ENCODE measurements at places on chromosomes 11 and 22.
A peak's percentile ranks its signal among the peaks of the same experiment; 100 is the strongest.

DNA sequence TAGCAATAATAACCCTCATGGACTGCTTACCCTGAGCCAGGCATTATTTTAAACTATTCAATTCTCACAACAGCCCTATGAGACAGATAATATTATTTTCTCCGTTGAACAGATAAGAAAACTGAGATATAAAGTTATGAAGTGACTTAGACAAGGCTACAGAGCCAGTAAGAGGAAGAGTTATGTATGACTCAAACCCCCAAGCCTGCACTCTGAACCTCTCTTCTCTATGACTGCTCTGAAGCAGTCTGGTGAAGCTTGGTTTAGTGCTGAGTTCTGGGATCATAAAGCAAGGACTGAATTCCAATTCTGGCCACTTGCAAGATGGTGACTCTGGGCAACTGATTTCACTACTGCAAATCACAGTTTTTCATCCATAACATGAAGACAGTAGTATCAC is 34.5 kb downstream of the TNKS1BP1 start:
- no peak for DNase-seq

DNA sequence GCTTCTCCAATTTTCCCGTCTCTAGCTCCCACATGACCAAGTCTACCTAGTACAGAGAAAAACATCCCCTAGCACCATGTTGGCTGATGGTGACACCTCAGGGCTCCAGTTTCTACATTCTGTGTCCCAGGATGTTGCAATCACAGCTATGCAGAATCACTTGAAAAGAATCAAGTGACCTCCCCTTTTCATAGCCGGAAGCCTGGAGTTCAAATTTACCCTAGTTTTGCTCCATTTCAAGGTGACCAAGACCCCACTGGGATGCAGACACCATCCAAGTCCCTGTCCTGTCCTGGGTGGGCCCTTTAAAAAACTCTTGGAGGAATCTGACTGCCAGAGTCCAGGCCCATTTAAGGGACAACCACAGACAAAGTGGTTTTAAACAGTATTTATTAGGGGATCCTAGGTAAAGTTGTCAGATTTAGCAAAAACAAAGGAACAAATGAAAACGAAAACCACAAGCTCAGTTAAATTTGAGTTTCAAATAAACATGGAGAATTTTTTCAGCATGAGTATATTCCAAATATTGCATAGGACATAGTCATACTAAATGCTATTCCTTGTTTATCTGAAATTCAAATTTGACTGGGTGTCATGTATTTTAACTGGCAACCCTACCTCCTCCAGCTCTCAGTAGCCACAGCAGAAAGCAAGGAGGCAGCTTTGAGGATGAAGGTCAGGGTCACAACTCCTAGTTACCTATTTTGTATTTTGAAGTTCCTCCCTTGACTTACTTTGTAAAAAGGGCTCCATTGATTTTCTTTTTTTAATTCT is 52.4 kb downstream of the MIAT start:
- no peak for DNase-seq

DNA sequence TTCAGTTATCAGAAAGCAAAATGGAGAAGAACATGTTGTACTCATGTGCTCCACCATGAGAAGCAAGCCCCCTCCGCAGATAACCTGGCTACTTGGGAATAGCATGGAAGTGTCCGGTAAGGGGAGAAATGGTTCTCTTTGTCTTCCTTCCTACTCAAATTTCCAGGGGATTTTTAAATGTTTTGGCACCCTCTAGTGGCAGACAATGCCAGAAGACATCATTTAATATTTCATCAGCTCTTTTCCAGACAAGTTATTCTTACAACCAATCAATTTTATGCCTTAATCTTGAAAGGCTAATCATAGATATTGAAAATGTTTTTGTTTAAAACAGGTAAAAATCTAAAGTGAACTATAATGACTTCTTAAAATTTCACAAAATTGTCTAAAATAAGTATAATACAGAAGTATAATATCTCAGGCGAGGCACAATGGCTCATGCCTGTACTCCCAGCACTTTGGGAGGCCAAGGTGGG is 15.7 kb downstream of the CRTAM start:
- DNase-seq, result no peak

- no peak for DNase-seq
Measured at GRCh38 chr11:60918251-60918938, 4.4 kb downstream of the TMEM109 start.

GRCh38 chr11:118145285-118146227 is 7.1 kb downstream of the SCN4B start:
- peak; percentile 97 for DNase-seq

- no peak for DNase-seq
Measured at GRCh38 chr11:117932426-117932825, 3.2 kb upstream of the TMPRSS13 start.

- DNase-seq, result no peak
Measured at GRCh38 chr11:92627615-92628256, 341.7 kb upstream of the MTNR1B start.

DNA sequence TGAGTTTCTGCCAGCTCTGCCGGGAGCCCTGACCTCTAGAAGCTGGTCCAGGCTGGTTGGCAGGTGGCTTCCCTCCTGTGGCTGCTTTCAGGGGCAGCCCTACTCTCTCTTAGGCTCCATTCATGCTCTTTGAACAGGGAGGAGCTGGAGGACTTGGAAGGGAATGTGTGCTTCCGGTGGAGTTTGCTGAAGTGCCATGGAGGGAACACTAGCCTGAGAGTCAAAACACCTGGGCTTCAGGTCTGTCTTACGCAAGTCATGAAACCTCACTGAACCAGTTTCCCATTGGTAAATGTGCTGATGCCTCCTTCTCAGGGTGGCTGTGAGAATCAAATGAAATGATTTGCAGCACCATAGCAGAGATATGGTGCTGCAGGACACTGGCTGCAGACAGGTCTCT is 224.5 kb downstream of the KIRREL3 start:
- DNase-seq, result no peak

GRCh38 chr11:119481021-119481666 is 58.2 kb upstream of the THY1 start:
- DNase-seq, result peak; percentile 92

GRCh38 chr22:36156515-36157419 is 3.8 kb downstream of the APOL3 start:
- DNase-seq, result no peak

DNA sequence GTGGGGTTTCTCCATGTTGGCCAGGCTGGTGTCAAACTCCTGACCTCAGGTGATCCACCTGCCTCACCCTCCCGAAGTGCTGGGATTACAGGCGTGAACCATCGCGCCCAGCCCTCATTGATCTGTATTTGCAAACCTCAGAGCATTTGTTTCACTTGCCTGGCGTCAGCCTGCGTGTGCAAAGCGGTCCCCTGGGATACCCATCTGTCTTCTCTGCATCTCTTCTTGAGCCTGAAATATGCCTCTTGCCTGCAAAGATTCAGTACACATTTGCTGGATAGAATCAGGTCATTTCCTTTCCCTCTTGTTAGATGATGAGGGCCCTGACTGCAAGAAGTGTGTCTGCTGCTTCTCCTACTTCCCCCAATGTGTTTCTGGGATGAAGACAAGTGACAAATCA is 1291.0 kb downstream of the TBC1D22A start:
- no peak for DNase-seq

- DNase-seq, result no peak
Measured at GRCh38 chr11:124605719-124606118, 5.5 kb upstream of the PANX3 start.

DNA sequence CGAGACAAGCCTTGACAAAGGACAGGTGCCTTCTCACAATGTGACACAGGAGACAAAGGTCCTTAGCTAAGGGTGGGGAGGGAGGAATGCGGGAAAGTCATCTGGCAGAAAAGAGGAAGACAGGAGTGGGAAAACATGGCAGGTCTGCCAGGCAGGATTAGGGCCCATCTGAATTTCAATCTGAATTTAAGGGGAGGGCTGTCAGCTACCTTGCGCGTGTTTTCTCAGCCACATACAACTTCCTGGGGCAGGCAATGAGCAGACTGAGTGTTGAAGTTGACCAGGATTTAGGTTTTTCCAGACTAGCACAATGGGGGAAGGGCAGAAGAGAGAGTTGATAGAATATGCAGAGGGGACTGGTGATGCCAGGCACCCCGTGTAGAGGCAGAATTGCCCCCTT is 66.7 kb upstream of the LARGE1 start:
- DNase-seq, result no peak

DNA sequence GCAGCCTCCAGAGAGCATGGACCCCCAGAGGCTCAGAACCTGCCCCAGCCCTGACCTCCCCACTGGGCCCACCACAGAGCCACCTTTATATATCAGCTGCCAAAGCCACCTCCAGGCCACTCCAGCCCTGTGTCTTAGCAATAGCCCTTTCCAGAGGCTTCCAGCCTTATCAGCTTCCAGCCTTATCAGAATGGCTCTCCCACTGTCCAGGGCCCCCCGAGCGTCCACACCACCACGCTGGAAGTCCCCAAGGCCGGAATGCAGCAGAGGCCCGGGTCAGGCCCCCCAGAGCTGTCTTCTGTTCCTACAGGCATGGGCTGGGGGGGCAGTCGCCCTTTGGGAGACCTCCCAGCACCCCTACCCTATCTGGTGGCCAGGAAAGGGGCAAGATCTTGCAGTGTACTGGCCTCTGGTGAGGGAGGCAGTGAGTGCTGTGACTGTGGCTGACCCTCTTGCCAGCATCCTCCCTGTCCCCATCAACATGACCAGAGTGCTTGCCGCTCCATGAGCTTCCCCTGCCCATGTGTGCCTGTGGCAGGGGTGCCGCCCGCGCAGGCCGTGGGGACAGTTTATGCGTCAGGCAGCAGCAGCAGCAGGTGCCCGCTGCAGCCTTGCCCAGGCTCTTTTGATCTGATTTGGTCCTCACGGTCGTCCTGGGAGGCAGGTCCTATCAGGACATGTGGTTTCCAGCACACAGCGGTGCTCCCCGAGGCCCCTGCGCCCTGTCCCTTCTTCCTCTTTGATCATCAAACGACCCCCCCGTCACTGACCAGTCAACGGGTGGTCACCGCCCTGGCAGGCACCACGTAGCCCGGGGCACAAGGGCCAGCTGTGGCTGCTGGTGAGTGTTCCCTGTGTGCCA is 15.9 kb downstream of the OSBPL5 start:
- DNase-seq, result no peak

GRCh38 chr22:35728639-35729308 is 11.1 kb downstream of the APOL5 start:
- DNase-seq, result no peak

DNA sequence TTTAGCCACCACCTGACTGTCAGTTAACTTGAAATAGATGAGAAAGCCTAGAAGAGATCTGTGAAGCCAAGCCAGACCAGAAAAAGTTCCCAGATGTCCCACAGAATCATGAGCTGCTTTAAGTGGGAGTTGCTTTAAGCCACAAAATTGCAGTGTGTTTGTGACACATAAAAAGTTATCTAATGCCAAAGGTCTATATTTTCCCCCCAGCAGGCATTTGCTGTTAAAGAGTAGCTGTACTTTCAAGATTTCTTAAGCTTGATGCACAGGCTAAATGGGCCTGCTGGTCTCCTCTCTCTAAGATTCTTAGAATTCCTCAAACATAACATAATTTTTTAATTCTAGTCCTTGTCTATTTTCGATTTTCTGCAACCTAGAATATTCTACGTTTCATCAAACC is 825.7 kb downstream of the FAM181B start:
- DNase-seq, result no peak

DNA sequence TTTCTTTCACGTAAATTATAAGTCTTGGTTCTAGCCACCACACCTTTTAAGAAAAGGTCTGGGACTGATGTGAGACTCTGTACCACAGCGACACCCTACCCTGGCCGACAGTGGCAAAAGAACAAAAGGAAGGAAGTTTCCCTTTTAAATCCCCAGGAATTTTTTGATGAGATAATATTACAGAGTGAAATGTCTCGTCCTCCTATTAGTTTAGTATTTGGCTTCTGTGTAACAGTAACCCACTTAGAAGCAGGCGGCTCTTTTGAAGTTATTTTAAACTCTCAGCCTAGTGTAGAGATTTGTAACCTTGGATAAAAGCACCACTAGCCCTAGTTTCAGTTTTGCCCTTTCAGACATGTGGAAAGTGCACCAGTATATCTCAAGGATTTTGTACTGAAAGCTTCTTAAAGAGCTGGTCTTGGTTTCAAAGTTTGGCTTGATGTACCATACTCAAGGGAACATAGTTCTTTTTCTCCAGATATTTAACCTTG is 84.1 kb downstream of the C22orf31 start:
- no peak for DNase-seq

DNA sequence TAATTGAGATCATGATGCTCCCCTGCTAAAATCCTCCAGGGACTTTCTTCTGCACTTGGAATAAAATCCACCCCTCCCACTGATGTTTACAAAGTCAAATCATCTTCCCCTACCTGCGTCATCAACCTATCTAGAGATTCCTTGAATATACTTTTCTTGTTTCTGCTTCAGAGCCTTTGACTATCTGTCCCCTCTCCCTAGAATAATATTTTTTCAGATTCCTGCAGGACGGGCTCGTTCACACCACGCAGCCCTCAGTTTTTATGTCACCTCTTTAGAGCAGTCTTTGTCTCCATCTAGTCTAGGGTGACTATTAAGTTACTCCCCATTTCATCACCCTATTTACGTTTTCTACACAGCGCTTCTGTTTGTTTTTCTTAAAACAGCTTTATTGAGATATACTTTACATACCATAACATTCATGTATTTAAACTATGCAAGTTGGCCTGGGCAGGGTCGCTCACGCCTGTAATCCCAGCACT is 94.8 kb upstream of the SESN3 start:
- no peak for DNase-seq

GRCh38 chr11:72703267-72704008 is 29.2 kb upstream of the PDE2A start:
- DNase-seq, result no peak

DNA sequence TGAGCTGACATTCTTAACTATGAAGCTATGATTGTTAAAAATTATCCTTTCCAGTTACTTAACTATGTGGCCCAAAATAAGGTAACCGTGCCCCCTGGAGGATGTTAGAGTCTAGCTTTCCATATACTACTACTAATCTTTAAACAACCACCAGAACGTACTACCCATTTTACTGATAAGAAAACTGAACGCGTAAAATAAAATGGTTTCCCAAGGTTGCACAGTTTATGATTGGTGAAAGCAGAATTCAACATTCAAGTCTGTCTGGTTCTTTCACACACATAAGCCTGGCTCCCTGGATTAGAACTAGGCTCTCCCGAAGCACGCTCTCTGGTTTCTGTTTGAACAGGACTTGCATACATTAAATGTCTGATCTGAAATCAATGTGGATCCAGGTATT is 437.8 kb upstream of the CCDC90B start:
- no peak for DNase-seq

DNA sequence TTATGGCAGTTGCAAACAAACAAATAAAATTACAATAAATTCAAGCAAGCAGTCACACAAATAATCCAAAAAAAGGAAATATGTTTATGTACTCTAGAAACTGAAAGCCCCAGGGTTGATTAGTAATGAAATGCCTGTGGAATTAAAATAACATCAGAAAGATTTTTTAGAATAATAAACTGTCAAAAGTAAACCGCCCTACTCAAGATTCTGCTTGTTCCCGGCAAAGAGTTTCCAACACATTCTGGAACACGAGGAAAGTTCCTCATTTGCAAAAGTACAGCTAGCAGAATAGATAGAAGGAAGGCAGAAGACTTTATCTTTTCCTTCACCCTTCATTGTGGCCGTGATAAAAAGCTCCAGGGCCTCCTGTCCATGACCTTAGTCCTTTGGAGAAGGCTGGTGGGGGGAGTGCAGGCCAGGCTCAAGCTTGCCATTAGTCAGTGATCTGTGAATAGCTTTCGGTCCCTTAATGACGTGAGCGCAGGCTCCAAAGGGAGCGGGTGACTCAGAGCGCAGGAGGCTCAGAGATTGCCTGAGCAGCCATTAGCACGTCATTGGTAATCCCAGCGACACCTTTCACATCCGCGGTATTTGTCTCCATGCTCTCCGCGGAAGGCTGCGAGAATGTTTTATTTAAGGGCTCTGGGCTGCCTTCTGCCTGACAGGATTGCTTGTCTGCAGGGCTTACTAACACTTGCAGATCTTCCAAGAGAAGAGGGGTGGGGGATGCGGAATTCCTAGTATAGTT is 458.3 kb downstream of the METTL15 start:
- no peak for DNase-seq
